ENCODE measurements at places on chromosomes 16 and 17.

DNA sequence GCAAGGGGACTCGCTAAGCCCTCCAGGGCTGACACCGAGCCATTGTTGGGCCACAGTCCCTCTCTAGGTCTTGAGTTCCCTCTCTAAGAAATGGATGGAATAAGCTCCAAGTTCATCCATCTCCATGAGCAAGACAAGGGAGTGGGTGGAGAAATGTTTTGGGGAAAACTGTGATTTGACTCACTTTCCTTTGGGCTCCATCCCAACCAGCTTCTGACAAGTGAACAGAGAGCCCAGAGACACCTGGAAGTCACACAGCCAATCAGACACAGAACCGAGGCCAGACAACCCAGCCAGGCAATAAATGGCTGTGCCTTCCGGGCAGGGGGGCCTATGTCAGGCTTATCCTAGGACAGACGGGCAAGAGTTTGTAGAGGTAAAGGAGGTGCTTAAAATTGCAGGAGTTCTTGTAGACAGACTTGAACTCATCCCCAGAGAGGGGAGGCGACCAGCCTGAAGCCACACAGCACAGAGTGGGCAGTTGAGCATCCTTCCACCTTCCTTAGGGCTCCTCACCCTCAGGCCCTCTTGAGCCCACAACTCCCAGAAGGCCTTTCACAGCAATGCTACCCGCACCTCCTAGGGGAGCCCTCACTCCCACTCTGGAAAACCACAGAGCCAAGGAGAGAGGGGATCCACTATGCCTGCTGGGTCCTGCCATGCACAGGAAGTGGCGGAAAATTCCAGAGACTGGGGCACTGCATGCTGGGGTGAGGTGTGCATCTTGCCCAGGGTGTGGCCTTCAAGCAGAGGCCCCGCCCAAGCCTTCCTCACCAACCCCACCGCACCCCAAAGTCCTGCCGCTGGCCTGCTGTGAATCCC, 9.5 kb upstream of the FAM83G start:
- no peak for DNase-seq

DNA sequence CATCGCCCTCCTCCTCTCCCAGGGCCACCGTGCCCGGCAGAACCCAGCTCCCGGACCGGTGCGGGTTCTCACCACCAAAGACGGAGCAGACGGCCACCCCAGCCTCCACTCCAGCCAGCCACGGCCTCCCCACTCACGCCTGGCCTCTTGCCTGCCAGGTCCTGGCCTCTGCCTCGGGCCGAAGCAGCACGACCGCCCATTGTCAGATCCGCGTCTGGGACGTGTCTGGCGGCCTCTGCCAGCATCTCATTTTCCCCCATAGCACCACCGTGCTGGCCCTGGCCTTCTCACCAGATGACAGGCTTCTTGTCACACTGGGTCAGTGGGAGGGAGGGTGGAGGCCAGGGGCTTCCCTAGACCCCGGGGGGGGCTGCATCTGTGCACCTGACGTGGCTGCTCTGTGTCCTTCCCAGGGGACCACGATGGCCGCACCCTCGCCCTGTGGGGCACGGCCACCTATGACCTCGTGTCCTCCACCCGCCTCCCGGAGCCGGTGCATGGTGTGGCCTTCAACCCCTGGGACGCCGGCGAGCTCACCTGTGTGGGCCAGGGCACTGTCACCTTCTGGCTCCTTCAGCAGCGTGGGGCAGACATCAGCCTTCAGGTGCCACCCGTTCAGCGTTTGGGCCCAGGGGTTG, 6.6 kb upstream of the RHOT2 start:
- no peak for DNase-seq

GRCh38 chr17:69418535-69418934, 4.0 kb downstream of the MAP2K6 start:
- DNase-seq: no peak

DNA sequence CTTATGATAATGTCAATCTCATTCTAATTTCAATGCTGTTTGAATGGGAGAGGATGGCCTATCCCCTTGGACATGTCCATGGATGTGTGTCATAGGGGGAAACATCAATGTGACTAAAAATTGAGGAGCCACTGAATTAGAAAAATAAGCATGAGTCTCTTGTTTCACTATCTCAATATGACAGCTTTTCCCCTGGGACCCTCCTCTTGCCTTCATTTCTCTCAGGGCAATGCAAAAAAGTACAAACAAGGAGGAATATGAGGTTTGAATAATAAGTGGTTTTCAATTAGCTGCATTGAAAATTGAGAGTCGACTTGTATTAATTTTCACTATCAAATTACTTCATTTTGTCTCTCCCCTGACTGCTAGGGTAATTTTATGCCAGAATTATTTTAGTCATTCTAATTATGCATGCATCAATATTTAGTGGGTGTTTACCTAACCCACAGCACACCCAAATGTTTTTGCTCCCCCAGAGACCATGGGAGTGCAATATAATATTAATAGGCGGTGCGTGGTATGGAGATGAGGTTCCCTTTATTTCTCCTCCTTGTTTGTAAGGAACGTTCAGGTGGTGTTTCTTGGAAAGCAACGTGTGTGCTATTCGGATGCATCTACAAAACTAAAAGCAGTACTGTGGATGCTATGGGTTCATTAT, 6.8 kb upstream of the SDR42E1 start:
- no peak for DNase-seq

- DNase-seq: no peak
Measured at GRCh38 chr17:72176516-72176851, 55.7 kb downstream of the SOX9 start.

DNA sequence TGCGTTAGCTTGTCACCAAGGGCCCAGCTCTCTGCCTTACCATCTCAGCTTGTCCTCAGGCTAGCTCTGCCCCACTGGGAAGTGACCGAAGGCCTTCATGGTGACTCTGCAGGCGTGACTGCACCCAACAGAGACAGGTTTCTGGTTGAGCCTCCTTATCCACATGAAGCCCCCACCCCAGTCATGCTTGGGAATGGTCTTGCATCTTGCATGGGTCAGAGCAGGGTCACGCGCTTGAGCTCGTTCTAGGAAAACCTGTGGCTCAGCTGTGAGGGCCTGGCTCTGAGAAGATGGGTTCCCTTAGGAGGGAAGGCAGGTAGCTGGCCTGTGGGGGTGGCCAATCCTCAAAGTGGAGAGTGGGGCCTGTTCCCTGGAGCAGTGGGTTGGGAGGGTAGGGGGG, 122.8 kb downstream of the BANP start:
- no peak for DNase-seq

GRCh38 chr17:17670701-17671305, 10.5 kb upstream of the RAI1 start:
- no peak for DNase-seq

GRCh38 chr17:79803421-79803996, 6.6 kb upstream of the CBX8 start:
- no peak for DNase-seq

DNA sequence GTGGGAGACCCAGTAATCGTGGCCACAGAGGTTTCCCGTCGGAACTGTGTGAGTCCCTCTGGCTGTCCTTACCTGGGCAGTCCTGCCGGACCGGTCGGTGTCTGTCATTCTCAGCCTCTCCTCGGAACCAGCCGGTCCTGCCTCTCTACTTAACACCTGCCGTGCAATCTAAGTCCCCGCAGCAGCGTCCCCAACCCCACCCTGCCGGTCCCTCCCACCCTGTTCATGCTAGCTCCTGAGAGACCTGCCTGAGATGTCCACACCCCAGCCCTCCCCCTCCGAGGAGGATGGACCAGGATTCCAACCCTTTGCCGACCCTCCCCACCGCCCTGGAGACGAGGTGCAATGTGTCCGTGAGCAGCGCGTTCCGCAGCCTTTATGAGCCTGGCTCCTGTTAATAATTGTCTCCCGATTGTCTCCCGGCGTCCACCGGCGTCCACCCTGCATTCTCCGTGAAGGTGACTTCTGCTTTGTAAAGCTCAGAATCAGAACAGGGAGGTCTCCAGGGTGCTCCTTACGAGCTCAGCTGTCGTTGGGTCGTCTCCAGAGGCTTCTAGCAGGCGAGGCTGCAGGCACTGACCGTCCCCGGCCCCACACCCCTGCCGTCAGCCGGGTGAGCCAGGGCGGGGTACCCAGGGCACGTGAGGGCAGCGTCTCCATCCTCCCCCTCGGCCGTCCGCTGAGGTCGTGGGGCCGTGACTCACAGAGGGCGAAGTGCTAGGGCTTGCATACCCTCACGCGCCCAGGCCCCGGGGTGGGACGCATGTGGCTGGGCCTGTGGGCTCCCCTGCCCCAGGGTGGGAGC, 10.1 kb downstream of the METRNL start:
- DNase-seq: no peak

DNA sequence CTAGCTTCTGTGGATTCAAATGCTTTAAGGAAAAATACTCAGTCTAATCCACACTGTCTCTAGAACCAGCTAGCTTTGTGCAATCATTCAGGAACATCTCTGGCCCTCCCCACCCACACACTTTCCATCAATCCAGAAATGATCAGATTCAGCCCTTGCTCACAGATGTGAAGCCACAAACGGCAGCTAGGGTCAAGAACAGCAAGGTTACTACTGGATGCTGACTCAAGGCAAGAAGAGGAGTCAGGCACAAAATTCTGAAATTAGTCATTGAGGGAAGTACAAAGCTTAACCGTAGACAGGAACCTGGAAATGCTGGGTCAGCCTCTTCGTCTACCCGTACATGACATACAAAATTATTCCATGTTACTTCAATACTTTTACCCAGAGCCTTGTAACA, 174.6 kb downstream of the CDH13 start:
- DNase-seq: no peak

DNA sequence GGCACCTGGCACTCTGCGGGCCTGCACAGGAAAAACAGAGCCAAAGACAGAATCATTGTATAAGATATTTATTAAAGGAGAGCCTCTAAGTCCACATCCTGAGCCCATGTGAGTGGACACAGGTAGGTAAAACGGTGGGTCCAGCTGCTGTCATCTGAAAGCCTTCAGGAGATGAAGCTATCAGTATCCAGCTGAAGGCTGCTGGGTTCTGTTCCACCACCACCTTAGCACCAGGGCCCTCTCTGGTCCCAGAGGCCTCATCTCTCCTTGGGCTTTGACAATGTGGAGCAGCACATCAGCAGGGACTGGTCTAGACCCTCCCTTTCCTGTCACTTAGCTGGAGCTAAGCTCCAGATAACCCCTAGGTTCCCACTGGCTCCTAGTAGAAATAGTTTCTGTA, 7.3 kb downstream of the TMEM106A start:
- DNase-seq: no peak

- DNase-seq: no peak
Measured at GRCh38 chr17:79104898-79105600, 30.4 kb downstream of the ENGASE start.

DNA sequence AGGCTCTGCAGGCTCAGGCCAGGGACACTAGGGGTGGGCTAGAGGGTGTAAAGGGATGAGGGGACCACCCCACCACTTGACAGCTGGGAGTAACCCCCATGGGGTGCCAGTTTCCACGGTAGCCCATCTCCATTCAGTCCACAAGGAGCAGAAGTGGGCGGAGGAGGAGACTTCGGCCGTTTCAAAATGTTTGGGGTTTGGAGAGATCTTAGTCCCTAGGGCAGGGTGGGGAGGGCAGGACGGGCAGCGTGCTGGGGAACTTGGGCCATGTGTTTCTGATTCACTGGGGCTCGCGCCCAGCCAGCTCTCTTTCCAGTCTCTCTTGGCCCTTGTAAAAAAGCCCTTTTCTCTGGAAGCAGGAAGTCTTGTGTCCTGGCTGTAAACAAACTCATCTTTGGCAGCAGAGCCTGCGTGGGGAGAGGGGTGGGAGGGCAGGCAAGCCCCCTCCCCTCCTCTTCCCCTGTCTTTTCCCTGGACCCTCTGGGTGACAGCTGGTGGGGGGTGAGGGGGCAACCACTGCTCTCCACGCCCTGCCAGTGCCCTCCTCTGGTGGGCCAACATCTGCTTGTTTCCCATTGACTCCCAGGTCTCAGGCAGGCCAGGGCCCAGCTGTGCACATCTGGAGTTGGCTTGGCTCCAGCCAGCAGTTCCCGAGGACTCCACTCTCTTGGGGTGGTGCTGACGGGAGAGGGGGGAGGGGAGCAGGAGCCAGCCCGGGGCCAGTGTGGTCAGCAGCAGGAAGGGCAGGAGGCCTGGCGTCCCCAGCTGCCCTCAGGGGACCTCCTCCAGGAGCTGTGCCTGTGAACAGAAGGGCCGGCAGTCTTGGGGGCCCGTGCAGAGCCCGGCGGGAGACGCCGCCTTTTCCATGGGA, 8.1 kb downstream of the CYGB start:
- DNase-seq: no peak

- no peak for DNase-seq
Measured at GRCh38 chr16:35194681-35195080, 1735.3 kb downstream of the TP53TG3F start.

- no peak for DNase-seq
Measured at GRCh38 chr17:48679385-48680096, 42.8 kb downstream of the PRAC1 start.

- no peak for DNase-seq
Measured at GRCh38 chr16:83878838-83879237, 20.1 kb upstream of the MLYCD start.

DNA sequence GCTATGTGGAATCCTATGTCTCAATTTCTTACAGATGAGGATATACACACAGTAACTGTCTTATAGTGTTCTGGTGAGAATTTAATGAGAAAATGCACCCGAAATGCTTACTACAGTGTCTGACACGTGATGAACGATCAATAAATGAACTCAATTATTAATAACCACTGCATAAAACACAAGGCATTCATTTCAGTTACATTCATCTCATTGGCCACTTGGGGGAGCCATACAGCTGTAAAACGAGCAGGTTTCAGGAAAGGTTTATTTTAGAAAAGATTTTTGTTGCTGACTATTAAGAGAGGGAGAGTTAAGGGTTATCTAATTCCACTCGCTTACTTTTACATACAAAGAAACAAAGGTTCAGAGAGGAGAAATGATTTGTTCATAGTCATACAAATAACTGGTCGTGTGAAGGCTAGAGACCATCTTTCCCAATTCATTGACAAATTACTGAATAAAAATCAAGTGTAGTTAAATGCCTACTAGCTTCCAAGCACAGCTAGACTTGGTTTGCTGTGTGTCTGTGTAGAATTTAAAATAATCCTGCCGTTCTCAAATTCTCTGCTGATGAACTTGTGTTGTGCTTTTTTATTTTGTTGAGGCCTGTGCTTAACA, 160.1 kb downstream of the MAP2K4 start:
- DNase-seq: no peak

GRCh38 chr17:6259899-6260298, 175.0 kb downstream of the AIPL1 start:
- no peak for DNase-seq

DNA sequence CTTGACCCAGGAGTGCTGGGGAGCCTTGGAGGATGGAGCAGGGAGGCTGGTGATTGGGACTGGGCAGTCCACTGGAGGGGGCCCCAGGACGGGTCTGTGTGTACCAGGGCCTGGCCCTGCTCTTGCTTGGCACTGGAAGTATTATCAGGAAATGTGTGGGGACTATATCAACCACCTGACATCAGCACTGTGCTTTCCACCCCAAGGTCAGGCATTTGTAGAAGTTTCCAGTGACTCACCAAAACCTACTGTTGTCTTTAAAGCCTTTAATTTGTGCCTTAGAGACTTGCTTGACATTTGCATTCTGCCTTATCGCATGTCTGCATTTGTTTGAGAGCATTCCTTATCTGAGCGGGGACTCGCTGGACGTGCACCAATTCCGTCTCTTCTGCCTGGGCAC, 323.1 kb downstream of the FOXL1 start:
- no peak for DNase-seq
